ENCODE measurements at places on chromosomes 13 and 19.
A peak's percentile ranks its signal among the peaks of the same experiment; 100 is the strongest.

- no peak for DNase-seq
These were observed 8.1 kb upstream of the SLITRK1 start for GRCh38 chr13:83890358-83890757.

GRCh38 chr19:47581605-47582319 lies 8.8 kb upstream of the ZNF541 start:
- no peak for DNase-seq

- no peak for DNase-seq
These were observed 6.3 kb downstream of the MAP1S start for GRCh38 chr19:17725422-17726078.

- no peak for DNase-seq
These were observed 9.0 kb upstream of the TNFRSF19 start for GRCh38 chr13:23561261-23561660.

GRCh38 chr19:35931874-35932202 lies 4.3 kb upstream of the LRFN3 start:
- no peak for DNase-seq

DNA sequence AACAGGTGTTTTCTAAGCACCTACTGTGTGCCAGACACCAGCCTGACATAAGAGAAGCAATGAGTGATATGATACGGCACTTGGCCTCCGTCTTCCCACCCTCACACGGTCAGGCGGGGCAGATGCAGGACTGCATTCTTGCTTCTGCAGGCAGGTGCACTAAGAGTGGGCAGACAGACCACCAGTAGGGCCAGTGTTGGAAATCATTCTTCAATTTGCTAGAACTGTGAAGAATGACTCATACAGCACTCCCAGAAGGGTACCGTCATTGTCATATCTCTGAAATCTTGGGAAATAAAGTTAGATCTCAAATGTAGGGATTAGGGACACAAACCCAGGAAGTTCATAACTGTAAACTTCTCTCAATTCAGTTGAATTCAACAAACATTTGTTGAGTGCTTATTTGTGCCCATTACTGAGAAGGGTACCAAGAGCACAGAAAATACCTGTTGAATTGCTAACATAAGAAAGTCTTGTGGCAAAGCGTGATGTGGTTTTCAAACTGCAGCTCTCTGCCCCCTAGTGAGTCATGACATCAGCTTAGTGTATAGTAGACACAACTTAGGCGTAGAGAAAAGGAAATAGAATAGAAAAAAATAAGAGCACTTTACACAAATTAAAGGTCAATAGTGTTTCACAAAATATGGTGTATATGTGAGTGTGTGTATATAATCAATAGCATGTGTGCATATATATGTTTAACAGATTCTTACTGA lies 76.1 kb downstream of the TEX26 start:
- no peak for DNase-seq

- no peak for DNase-seq
These were observed 254.3 kb downstream of the NDFIP2 start for GRCh38 chr13:79735228-79735627.

DNA sequence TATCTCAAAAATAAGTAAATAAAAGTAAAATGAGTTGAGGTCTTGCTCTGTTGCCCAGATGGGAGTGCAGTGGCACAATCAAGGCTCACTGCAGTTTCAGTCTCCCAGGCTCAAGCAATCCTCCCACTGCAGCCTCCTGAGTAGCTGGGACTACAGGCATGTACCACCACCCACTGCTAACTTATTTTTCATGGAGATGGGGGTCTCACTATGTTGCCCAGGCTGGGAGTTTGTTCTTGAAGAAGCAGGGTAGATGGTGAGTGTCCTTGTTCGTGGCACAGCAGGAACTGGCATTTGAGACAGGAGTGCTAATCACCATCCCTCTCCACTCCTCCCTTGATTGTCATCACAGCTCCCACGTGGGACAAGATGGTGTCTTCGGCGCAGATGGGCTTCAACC lies 3.5 kb downstream of the NLRP2 start:
- no peak for DNase-seq

DNA sequence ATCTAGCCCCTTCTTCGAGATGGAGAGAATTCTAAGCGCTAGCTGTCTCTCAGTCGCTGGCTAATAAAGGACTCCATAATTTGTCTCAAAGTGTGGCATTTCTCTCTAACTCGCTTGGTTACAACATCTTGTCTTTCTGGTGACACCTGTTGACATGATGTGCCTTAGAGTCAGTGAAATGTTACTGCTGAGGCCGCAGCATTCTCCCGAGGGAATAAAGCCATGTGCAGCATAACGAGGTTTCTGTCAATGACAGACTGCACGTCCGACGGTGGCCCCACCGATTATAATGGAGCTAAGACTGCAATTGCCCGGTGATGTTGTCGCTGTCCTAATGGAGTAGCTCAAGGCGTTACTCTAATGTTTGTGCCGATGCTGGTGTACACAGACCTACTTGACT lies 20.3 kb upstream of the GPR32 start:
- DNase-seq, result no peak

DNA sequence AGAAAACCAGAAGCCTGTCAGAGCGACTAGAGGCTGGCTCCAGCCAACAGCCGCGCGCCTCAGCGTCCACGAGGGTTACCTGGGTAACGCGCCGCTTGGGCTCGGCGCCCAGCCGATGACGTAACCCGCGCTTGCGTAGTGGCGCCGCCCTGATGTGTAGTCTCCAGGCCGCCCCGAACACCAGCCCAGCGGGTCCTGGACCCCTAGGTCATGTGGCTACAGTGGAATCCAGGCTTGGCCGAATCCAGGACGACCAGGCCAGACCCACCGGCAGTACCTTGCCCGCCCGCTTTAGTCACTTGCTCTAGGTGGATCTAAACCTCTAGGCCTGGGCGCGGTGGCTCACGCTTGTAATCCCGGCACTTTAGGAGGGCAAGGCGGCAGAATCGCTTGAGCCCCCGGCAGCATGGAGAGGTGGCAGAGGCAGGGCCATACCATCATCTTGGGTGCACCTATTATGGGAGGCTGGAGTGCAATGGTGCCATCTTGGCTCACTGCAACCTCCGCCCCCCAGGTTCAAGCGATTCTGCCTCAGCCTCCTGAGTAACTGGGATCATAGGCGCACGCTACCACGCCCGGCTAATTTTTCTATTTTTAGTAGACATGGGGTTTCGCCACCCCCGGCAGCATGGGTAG lies 7.2 kb upstream of the ZNF606 start:
- peak; percentile 11 for DNase-seq

DNA sequence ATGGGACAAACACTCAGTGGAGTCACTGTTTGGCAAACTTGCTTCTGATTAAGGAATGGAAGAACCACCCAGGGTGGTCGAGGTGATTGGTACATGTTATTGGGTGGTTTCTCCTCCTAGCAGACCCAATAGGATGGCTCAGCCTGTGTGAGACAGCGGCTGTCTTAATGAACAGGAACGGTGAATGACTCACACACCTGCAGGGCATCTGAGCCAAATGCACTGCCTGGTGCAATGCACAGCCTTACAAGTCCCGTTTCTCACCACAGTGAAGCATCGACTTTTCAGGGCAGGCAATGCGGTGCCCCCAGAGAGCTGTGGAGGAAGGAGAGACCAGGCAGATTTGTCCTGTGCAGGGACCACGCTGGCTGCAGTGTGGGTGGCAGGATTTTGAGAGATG lies 238.5 kb downstream of the FGF9 start:
- DNase-seq, result no peak

GRCh38 chr13:41307884-41308640 lies 3.0 kb upstream of the NAA16 start:
- no peak for DNase-seq

- DNase-seq, result no peak
These were observed 1066.7 kb upstream of the PCDH20 start for GRCh38 chr13:62482351-62482750.

GRCh38 chr19:10752237-10752912 lies 34.5 kb downstream of the DNM2 start:
- no peak for DNase-seq

GRCh38 chr19:3057275-3057714 lies 5.0 kb downstream of the TLE5 start:
- DNase-seq, result no peak

DNA sequence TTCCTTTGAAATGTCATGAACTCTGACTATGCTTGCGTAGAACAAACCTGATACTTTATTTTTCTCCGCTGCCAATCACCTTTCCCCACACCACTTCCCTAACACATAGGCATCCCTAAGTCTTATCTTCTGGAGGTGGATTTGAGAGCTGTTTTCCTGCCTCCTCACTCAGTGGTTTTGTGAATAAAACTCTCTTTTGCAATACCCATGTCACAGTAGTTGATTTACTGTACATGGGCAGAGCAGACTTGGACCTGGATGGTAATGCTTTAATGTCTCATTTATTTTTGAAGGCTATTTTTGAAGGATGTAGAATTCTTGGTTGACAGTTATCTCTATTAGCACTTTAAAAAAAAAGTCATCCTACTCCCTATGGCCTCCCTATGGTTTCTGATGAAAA lies 881.8 kb downstream of the SLITRK5 start:
- DNase-seq, result no peak

- peak; percentile 48 for DNase-seq
These were observed 60.5 kb downstream of the CELF5 start for GRCh38 chr19:3284759-3285646.

DNA sequence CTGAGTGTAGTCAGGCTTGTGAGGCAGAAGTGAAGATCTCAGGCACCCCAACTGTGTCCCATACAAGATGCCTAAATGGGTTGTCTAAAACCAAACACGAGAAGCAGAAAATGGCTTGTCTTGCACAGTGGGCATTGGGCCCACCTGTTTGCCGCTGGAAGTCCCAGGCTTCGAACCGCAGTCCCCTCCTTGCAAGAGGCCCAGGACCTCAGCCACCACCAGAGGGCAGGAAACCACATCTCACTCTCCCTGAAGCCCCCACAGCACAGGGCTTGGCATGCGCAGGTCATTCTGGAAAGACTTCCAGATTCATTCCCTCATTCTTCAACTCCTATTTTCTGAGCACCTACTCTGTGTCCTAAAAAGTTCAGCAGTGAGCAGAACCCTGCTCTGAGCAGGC lies 973.7 kb downstream of the UQCRFS1 start:
- DNase-seq, result no peak

DNA sequence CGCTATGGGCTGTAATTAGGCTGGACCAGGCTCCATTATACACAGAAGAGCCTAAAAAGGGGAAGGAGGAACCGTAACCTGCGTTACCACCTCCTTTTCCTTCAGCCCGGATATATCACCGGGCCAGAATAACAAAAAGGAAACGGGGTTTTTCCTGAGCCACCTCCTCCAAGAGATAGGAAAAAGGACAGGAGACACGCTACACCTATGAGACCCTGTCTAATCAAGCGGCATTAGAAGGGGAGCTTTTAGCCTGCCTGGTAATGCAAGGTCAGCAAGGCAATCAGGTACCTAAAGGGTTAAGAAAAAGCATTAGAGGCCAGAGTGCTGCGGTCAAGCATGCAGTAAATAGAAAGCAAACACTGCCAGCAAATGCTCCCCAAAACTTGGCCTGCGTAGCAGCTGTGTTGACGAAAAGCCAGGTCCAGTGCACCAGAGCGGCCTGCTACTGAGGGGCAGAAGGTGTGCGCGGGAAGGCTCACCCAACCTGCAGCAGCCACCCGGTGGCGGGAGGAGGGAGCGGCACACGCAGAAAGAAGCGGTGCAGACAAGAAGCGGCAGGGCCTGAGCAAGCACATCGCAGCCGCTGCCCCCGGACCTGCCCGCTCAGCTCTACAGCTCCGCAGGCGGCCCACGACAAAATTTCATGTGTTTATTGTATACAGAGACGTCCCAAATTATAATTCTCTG lies 1466.1 kb downstream of the UQCRFS1 start:
- DNase-seq, result no peak

- no peak for DNase-seq
These were observed 399.6 kb downstream of the FGF14 start for GRCh38 chr13:102002287-102002686.

GRCh38 chr13:110575322-110576069 lies 14.0 kb upstream of the RAB20 start:
- no peak for DNase-seq

DNA sequence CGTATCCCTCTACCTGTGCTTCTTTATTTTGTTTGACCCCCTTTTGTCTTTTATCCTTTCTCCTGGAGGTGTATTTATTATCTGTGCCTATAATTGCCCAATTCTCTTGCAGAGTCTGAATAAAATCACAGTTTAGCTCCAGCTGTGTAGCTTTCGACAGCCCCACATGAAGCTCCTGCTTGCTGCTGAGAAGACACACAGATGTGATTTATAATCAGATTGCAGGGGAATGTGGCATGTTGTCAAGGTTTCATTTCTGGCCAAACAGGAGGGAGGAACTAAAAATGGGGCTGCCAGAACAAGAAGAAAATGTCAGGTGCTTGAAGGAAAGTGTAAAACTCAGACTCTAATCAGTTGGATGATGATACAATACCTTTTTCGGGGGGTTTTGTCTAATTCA lies 22.7 kb downstream of the CCNA1 start:
- DNase-seq, result no peak

DNA sequence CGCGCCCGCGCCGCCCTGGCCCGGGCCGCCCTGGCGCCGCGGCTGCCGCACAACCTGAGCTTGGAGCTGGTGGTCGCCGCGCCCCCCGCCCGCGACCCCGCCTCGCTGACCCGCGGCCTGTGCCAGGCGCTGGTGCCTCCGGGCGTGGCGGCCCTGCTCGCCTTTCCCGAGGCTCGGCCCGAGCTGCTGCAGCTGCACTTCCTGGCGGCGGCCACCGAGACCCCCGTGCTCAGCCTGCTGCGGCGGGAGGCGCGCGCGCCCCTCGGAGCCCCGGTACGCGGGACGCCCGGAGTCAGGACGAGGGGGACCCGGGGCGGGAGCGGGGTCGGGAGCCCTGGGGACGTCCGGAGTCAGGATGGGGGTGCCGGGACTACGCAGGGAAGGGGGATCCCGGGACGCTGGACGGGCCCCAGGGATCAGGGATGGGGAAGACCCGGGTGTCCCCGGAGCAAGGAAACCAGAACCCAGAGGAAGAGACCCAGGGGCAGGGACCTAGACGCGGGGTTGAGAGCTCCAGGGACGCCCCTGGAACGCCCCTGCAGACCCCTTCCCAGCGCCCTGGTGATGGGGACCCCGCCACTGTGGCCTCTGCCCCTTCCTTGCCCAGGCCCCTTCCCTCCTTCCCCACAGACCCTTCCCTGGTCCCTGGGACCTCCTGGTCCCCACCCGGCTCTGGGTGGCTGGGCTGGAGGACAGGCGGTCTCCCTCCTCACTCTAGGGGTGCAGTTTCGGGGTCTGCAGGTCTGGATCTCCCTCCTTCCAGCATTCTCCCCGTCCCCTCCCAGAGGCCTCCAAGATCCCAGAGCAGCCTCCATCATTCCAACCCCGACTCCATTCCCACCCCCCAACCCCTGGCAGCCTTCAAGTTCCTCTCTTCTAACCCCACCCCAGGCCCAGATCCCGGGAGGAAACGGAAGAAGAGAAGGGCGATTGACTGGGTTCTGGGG lies 645 bp downstream of the GRIN3B start:
- DNase-seq, result no peak

GRCh38 chr13:97250560-97250959 lies 28.4 kb downstream of the MBNL2 start:
- DNase-seq, result no peak

DNA sequence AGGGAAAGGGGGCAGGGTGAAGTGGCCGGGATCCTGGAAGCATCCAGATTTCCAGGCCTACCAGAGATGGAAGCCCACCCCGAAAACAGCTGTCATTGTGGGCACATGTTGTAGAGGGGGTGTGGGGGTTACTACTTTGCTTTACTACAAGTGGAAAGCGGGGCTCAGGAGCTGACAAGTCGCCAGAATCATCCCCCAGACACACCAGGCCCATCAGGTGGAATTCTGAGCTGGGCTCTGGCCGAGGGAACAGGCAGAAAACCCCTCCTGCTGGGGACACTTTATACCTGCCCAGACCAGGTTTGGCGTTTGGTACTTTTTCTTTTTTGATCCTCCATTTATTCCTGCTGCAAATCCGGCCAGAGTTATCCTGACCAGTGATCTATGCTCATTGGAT lies 3.8 kb downstream of the CDX2 start:
- DNase-seq, result no peak

All from hematopoietic multipotent progenitor cell treated with erythropoietin and hydrocortisone succinate and interleukin-3 and kit ligand, for 15 days (in vitro differentiated cells).